ENCODE measurements at places on chromosomes 12 and 14.

DNA sequence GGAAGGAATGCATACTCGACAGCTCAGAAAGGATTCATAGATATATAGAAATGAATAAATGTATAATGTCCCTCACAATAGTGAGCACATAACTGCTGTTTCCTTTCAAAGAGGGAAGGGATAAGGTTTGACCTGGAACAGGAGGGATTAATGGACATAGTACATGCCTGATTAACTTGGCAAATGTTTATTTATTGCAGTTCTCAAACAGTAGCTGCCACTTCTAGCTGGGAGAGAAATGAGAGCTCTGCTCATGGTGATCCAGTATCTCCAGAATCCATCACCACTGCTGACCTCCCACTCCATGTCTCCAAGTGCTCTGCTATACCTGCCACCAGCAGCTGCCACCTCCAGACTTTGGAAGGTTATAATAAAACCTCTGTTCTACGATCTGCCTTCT, 108.1 kb downstream of the LRIG3 start:
- no peak for DNase-seq

DNA sequence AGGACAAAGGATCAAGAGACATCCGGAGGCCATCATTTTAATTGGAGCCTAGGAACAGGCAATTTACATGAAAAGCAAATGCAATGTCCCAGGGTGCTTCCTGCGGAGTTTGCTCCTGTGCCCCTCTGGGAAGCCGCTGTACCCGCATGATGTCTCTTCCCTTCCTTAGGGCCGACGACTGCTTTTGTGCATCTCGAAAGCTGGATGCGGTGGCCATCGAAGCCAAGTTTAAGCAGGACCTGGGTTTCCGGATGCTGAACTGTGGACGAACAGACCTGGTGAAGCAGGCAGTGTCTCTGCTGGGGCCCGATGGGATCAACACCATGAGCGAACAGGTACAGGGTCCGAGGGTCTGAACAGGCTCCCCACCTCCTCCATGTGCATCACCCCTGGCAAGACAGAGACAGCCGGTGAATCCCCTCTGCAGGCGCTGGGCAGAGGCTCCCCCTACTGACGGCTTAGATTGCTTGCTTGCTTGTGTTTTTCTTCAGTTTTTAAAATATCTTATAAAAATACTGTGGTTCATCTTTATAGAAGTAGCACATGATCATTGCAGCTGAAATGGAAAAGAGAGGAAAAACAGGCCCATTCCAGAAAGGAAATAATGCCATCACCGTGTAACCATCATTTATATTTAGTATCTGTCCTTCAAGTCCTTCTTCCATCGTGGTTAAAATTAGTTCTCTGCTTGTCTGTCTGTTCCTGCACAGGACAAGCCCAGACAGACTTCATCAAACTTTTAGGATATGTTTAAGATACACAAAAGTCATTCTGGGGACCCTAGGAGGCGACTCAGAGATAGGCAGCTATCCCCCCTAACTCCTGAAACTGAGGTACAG, 75.4 kb upstream of the PWP1 start:
- no peak for DNase-seq

GRCh38 chr12:97535582-97535981, 73.0 kb downstream of the RMST start:
- no peak for DNase-seq

- no peak for DNase-seq
Measured at GRCh38 chr12:43812926-43813325, 6.8 kb upstream of the TWF1 start.

DNA sequence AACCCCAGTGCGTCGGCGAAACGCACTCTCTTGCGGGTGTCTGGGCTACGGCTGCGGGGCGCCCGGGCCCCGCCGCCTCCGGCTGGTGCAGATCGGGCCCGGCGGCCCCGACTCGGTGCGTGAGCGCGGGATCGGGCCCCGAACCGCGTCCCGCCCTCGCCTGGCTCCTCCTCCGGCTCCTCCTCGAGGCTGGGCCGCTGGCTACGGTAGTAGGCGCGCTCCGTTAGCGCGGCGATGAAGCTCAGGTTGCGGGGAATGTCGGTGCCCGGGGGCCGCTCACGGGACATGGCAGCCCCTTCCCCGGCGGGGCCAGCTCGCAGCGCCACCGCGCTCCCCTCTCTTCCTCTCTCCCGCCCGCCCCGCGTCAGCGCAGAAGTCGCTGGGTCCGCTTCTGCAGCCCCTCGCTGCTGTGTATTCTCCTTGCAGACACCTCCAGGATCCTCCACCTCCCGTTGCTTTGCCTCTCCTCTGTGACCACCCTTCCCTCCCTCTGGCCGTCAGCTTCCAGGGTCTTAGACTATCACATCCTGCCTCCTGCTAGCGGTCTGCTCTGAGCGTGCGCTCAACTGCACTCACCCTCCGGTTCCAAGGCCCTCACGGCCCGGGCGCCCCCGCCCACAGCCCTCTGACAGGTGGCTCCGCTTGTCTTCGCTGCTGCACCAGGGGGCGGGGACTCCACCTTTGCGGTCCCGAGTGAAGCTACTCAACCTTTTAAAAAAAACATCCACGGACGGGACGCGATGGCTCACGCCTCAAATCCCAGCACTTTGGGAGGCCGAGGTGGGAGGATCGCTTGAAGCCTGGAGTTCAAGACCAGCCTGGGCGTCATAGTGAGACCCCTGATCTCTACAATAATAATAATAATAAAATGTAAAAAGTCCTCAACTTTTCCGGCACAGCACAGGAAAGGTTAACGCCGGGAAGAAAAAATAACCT, at the start of gene PPP1R3E:
TSS of gene PPP1R3E (minus strand) at position 570 of the 936 bp plus-strand sequence. CDS start at position 287, 283 bp downstream.
- peak; percentile 88 for DNase-seq
